ENCODE measurements at places on chromosomes 2 and 18.
A peak's percentile ranks its signal among the peaks of the same experiment; 100 is the strongest.

- peak; percentile 44 for DNase-seq
These were observed 782 bp downstream of the MTA3 start for GRCh38 chr2:42569116-42569711.

GRCh38 chr18:79850731-79851130 lies 53.0 kb downstream of the KCNG2 start:
- no peak for DNase-seq

DNA sequence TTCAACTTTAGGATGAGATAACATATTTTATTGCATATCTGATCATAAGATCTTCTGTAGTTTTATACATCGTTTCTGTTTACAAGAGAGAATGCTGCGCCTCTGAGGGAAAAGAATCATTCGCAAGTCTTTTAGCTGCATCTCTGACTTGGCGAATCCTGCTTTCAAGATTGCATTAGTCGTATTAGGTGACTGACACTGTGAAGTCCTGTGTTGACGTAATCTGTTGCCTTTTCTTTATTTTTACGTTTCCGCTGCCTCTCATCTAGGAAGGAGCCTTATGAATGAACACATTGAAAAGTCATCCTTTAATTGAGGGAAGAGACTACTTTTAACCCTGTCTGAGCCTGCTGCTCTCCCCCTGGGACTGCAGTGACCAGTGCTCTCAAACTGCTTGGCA lies 101.5 kb downstream of the LDLRAD4 start:
- no peak for DNase-seq

DNA sequence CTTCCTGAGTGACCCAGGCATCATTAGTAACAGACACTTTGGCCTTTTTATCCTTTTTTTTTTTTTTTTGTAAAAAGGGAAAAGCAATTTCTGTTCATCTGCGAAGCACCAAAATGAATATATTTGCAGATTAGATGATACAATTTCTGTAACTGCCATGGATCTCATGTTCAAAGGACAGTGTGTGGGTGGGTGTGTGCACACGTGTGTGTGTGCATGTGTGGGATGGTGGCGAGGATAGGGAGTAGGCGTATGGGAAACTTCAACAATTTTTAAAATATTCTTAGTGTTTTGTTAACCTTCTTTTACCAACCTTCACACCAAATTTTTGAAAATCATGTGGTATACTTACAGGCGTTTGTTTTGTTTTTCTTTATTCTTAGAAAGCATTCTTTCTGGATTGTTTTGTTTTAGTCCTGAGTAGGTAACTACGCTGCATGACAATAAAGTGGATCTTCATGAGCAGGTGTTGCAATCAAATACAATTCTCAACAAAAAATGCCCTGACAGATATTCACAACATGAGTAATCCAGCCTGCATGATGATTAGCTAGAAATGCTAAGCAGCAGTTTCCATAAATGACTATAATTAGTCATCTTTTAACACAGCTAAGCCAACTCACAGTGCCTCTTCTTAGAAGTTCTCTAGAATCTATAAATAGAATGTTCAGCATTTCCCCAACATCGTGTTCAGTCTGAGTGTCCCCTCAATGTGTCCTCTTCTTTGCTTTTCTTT lies 53.5 kb upstream of the RMDN2 start:
- DNase-seq = no peak

DNA sequence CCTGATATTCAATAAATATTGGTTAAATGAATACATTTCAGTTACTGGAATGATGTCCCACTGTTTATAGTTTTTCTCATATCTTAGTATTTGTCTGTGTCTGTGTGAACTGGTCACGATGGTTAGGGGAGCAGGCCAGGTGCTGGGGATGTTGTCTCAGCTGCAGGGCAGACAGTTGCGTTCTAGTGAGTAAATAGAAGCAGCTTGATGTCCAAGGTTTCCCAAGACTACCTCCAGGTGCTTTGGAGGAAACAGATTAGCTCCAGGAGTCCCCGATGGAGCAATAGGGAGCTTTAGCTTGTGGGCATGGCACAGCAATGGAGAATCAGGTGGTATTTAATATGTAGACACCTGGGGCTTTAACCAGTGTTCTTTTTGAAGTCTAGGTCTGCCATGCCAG lies 75.5 kb downstream of the GULP1 start:
- no peak for DNase-seq

DNA sequence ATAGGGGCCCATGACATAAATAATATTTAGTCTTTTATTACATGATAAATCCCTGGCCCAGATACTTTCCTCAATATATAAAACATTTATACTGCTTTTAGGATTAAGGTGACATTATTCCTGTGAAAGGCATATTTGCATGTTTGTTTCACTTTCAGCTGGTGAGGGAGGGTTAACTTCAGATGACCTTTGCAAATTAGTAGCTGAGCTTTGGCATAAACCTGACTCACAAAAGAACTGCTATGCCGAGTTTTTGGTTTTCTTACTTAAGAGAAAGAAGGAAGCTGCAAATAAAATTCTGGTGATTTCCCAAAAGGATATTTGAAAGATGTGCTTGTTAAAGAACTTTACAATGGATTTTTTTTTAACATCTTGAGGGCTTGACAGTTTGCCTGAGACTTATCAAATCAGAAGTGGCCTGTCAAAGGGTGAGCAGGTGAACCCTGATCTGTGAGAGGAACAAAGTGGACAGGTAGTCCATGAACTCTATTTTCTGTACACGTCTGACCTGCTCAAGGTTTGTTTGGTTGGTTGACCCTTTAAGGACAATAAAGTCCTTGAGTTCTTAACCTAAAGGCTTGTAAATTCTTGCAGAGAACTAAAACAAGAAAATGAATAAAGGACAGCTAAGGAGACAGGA lies 93.5 kb downstream of the FAM124B start:
- DNase-seq = no peak

- DNase-seq = peak; percentile 12
These were observed 724.5 kb downstream of the EPHA4 start for GRCh38 chr2:220847589-220847988.

- DNase-seq = no peak
These were observed 17.0 kb upstream of the ANKRD44 start for GRCh38 chr2:197327472-197328098.

DNA sequence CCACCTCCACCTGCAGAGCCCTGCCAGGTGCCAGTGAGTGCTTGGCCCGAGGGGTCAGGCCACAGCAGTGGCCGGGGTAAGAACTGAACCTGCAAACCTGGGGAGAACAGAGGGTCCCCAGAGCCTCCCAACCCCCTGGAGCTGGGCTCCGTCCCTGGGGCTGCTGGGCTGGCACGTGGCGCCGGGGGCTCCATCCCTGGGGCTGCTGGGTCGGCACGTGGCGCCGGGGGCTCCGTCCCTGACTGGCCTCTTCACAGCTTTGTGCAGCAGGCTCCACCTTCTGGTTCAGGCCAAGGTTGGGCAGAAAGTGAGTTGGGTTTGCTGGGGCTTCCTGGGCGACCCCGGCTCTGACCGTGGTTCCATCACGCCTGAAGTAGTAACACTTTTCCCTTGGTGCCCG lies 12.2 kb downstream of the RBFA start:
- no peak for DNase-seq

- no peak for DNase-seq
These were observed 11.9 kb upstream of the NMUR1 start for GRCh38 chr2:231542136-231542535.

- DNase-seq = no peak
These were observed 583.5 kb downstream of the XIRP2 start for GRCh38 chr2:167471734-167472133.

GRCh38 chr2:241109210-241110088 lies 7.4 kb upstream of the MTERF4 start:
- DNase-seq = no peak

GRCh38 chr18:42168487-42168886 lies 213.5 kb downstream of the PIK3C3 start:
- DNase-seq = no peak

GRCh38 chr18:58525928-58526424 lies 102.9 kb downstream of the ALPK2 start:
- DNase-seq = no peak

DNA sequence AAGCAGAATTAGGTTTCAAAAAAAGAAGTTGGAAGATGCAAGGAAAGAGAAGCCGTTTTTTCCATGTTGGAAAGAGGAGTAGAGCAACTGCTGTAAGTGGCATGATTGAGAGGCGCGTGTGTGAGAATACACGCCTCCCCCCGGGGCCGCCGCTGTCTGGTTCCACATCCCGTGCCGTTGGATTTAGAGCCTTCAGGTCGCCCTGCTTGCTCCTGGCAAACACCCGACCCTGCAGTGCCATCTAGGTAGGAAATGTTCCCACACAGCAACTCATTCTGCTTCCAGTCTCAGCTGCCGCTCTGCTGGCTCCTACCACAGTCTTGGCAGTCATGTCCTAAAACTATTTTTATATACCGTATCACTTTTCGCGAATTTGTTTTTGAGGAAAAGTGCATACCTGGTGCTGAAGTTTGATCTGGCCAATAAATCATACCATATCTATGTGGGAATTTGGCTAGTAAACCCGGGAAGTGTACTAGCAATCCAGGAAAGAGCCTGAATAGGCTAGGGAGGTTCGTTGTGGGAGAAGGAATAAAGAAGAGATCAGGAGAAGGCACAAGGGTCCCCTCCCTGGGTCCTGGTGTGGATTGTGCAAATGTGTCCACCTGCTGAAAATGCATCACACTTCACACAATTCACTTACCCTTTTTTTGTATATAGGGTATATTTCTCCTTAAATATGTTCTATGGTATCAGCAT lies 372.7 kb downstream of the FBXO15 start:
- DNase-seq = peak; percentile 71
